ENCODE measurements at places on chromosomes 16 and 17.
A peak's percentile ranks its signal among the peaks of the same experiment; 100 is the strongest.

DNA sequence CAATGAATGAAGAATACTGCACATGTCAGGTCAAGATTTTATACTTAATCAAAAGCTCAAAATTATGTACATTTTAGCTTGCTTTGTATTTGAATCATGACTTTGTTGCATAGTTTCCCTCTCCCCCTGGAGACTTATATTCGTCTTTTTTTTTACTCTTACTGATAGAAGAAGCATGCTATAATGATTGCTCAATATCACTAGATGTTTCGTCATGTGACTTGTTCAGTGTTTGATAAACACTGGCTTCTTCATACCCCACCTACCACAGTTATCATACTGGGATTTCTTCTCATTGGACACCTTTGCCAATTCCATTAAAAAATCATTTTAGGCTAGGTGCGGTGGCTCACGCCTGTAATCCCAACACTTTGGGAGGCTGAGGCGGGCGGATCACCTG is 148.7 kb downstream of the FTO start:
- no peak for DNase-seq

GRCh38 chr17:79483842-79484241 is 127.0 kb downstream of the RBFOX3 start:
- no peak for DNase-seq

DNA sequence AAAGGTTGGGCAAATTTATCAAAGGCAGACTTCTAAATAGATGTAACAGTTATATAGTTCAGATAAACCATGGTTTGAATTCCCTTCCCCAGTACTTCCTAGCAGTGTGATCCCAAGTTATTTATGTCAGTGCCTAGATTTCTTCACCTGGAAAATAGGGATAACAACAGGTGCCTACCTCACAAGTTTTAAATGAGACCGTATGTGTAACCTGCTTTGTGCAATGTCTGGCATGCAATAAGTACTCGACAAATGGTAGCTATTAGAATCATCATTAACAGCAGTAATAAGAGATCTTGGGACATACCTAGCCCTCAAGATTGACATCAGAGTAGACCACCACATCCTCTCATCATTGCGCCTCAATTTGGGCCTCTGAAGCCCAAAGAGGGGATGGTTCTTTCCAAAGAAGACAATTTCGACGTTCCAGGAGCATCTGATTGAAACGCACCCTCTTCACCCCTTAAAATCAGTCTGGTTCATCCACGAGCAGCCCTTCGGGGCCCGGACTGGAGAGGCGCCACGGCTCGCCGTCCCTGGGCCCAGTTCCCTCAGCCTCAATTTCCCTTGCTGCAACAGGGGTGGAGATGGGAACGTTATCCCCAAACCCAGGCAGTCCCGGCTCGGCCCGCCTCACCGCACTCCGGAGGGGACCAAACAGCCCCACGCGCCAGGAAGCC is 541 bp downstream of the ACACA start:
- DNase-seq, result no peak

DNA sequence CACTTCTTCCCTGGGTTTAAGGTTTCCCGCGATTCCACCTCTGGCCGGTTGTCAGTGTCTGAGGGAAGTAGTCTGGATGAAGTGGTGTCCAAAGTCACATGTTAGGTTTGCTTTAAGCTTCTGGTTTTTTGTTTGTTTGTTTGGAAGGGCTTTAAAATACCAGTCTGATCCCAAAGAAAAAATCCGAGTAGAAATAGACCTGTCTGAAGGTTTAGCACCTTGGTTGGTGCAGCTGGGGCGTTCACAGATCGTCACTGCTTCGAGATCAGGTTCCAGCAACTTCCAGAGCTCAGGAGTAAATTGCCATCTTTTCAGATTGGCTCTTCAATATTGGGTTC is 567 bp downstream of the TMEM97 start:
- no peak for DNase-seq

DNA sequence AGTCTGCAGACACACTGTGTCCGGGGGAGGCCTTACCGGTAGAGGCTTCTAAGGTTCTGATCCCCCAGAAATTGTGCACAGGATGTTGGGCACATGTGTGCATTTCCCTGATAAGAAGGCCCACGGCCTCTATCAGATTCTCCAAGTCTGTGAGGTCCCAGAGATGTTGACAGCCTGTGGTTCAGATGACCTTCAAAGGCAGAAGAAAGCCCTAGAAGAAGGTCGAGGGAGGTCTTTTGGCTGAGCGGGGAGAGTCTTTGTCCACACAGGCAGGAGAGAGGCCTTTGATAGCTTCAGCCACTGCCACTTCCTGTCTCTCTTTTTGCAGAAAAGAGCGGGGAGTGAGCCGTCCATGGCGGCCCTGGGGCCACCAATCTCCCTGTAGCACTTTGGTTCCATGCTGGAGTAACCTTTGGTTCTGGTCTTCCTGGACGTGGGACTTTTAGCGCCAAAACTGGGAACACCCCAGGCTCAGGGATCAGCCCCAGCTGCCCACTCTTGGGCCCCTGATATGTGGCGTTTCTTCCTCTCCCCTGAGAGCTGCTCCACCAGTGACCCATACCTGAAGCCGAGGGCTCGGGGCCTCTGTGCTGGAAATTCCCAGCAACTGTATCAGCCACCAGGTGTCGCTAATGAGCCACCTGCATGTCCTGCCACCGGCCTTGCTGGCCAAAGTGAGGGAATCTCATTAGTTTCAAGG is 28.1 kb upstream of the LGALS9 start:
- DNase-seq, result peak; percentile 54

GRCh38 chr17:32276171-32276601 is 10.6 kb downstream of the RHBDL3 start:
- DNase-seq, result no peak

GRCh38 chr16:15777533-15778203 is 79.2 kb downstream of the MYH11 start:
- DNase-seq, result peak; percentile 62

DNA sequence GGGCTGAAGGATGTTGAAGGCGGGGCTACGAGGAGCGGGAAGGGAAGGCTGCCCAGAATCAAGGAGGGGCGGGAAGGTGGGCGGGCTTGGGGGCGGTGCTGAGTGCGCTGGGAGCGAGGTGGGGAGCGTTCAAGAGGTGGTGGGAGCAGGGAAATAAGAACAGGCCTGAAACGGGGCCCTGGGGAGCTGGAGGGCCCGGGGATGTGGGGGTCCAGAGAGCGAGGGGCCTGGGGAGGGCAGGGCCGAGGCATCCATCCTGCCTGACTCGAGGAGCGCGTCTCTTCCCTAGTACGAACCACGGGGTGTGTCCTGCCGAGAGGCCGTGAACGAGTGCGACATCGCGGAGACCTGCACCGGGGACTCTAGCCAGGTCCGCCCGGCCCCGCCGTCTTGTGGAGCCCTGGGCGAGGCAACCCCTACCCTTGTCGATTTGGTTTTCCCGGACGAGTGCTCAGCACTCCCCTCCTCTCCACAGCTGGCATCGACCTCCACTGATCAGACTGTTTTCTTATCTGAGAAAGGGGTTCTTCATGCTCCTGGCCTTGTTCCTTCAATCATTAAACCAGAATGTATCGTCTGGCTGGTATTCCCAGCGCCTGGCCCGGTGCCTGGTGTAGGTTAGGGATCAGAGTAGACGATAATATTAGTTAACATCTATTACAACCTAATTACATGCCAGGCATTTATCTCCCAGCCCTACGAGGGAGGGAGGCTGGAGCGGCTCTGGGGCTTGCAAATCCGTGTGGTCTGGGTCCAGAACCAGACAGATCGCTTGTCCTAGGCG is 17.2 kb downstream of the ADAM11 start:
- no peak for DNase-seq

DNA sequence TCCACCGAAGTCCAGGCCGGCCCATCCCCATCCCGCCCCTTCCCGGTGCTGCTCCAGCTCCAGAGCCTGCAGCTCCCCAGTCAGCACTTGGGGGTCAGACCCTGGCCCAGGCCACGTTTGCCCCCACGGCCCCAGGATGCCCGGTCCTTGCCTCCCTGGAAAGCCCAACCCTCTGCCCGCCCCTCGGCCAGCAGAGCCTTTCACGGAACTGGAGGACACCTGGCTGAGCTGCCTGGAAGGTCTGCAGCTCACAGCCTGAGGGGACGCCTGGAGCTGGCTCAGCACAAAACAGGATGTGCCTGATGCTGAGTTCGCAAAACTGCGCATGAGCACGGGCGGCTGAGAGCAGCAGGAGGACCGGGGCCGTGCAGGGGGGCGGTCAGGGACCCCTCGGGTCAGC is 29.7 kb upstream of the SSTR5 start:
- no peak for DNase-seq

- DNase-seq, result peak; percentile 42
Measured at GRCh38 chr17:50346313-50347116, 589 bp downstream of the XYLT2 start.

- DNase-seq, result no peak
Measured at GRCh38 chr17:155576-155975, 18.2 kb downstream of the SCGB1C2 start.

DNA sequence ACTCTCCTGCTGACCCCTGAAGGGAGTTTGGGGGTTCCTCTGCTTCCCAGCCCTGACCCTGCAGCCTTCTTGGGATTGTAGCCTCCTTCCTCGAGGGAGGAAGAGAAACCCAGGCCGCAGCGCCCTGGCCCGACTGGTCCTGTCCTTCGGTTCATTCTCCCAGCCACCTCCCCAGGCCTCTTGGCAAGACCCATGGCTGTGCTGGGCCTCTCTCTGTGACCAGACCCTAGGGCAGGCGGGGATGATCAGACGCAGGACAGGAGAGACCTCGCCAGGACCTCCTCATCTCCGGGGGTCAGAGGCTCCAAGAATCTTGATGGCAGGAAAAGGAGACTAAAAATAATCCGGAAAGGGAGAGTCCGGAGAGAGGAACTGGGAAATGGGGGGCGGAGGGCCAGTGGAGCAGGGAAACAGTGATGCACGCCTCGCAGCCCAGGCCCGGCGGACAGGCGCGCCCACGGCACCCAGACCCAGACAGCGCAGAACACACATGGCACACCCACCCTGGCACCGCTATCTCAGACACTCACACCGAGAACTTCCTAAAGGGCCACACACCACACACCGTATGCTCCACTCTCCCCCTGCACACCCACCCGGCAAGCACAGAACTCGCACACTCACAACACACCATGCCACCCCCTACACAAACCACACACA is 1.2 kb downstream of the ARHGEF15 start:
- DNase-seq, result no peak

DNA sequence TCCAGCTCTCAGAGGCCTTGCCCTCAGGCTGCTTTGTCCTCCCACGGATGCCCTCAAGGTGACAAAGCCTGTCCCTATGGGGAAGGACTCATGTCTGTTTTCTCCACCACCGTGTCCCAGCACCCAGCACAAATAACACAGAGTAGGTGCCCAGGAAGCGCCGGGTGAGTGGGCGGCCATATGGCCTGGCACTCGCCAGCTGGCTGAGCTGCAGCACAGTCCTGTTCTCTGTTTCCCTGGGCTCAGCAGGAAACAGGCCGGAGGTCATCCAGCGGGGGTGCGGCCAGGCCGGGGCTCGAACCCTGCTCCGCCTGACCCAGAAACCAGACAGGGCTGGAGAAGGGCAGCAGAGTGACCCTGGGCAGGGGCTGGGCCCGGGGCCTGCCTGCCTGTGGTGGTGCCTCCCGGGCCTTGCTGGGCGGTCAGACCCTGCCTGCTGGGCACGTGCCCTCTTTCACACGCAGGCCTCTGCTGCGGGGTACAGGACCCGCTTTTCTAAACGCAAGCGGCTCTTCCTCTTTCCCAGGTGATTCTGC is 139.0 kb upstream of the CIBAR2 start:
- no peak for DNase-seq

- DNase-seq, result peak; percentile 90
Measured at GRCh38 chr16:67396159-67397035, 3.1 kb upstream of the TPPP3 start.

DNA sequence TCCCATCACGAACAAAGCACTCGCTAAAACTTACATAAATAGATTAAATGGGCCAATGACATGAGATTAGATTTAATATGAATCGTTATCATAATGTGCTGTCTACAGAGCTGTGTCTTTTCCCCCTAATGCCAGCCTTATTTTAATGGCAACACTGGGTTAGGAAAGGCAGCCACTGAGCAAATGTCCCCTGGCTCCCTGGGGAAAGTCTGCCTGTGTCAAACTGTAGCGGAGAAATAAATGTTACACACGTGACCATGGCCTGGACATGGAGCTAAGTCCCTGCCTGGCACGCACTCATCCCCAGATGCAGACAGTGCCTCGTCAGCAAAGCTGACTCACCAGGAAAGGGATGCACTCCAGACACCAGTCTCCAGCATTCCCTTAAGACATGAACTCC is 61.3 kb upstream of the SDK2 start:
- DNase-seq, result peak; percentile 94

GRCh38 chr17:45895304-45895968 is 1.1 kb downstream of the MAPT start:
- DNase-seq, result no peak

DNA sequence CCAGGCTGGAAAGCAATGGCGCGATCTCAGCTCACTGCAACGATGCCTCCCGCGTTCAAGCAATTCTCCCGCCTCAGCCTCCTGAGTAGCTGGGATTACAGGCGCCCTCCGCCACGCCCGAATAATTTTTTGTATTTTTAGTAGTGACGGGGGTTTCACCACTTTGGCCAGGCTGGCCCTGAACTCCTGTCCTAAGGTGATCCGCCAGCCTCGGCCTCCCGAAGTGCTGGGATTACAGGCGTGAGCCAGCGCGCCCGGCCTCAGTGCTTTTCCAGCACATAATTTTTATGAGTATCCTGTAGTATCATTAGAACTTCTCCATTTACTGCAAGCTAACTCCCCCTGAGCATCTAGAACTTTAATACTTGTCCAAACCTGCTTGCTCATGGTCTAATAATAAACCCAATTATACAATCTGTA is 1.8 kb downstream of the UBE2G1 start:
- no peak for DNase-seq

- DNase-seq, result peak; percentile 32
Measured at GRCh38 chr17:8022360-8023003, 16.4 kb upstream of the ALOX15B start.

DNA sequence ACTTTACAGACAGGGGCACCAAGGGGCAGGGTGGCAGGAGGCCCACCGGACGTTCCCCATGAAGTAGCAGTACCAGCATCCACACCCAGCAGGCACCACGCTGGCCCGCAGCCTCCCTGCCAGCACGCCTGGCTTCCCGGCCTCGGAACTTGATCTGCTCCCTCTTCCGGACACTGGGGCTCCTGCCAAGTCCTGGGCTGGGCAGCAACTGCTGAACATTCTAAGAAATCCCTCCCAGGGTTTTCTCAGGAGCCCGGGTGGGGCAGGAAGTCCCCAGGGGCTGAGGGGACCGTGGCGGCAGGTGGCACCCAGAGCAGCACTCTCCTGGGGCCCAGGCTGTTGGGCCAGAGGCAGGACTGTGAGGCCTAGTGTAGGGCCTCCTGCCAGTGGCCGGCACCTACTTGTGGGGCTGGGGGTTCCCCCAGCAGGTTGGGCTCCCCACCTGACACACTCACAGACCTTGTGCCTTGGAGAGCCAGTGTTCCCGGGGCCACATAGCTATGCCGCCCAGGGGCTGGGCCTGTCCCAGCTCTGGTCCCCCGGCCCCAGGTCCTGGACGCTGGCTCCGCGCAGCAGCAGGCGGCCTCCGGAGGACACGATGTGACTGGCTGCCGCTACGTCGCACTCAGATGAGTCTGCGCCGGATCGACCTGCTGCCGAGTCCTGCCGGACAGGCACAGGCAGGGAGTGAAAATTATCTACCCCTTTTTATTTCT is 86.2 kb upstream of the CBX4 start:
- DNase-seq, result peak; percentile 21
